SHP77 treated with DMSO at 0.1 percent for 48 hours (cell line): ENCODE measurements at places on chromosomes 11 and 22.

DNA sequence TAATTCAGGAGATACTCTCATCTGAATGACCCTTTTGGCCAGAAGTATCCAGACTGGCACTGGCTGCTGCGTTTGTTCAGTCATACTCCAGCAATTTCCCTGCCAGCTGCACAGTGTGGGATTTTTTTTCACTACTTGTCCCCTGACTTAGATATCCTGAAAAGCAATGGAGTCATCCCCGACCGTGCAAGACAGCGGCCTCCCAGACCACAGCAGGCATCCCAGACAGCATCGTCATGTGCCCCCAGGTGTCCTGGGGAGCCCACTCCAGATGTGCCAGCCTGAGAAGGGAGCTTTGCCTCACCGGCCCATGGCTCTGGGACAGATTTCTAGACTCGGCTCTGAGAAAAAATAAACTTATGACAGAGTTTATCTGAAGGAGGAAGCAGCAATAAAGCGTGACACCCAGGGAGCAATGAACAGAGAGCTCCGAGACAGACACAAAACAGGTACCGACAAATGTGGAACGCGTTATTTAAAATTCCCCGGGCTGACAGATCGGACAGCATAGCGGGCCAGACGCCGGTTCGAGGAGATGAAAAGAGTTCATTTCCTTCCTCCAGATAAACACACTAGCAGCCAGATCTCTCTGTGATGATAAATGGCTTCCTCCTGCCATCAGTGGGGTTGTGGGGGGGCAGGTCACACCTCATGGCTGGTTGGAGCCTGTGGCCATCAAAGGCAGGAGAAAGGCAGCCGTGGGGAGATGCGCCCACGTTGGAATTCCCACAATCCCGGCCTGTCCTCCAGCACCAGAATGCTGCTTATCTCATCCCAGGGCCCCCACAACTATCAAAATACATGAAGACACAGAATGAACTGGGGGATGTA is 106.4 kb upstream of the FGF3 start:
- DNase-seq: no peak

GRCh38 chr11:14643697-14644225 is at the start of gene PDE3B:
Gene PDE3B (plus strand): TSS chr11:14643804. CDS start chr11:14644076, 272 bp downstream.
- DNase-seq: peak; percentile 24

DNA sequence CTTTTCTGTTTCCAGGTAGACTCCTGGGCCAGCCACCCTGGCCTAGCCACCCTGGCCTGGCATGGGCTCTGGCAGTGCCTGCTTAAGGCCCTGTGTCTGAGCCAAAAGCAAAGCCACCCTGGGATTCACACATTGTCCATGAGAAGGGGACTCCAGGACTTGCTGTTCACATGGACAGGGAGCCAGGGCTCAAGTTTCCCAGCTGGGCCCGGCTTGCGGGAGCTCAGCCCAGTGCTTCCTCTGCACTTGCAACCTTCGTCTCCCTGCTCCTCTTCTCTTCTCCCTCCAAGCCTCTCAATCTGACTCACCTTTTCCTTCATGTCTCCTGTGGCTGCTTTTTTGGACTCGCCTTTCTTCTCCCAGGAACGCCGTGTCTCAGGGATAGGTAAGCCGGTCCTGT is 130.3 kb downstream of the MICAL2 start:
- no peak for DNase-seq

GRCh38 chr22:45805413-45805812 is 133.8 kb downstream of the ATXN10 start:
- no peak for DNase-seq

DNA sequence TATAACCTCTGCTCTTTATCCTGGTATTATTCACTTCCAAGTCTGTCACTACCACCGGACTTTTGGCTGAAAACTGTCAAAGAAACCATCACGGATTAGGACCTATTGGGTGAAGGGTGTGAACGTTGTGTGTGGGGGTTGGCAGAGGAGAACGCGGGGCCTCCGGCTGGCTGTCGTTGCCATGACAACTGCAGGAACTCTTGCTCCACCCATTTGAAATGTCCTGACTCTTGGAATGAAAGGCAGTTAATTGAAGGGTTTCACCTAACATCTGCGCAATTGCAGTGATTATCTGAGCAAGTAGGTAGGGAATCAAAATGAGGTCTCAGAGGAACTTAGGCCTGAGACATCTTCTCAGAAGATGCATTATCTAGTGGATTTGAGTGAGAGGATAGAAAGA is 60.9 kb upstream of the CLMP start:
- no peak for DNase-seq

- DNase-seq: no peak
Observed at GRCh38 chr11:695538-696248, at the start of gene TMEM80. Gene TMEM80 (plus strand): TSS chr11:695816. CDS start chr11:695828, 12 bp downstream.
